Stimulated activated CD4-positive, alpha-beta T cell treated with anti-CD3 and anti-CD28 coated beads, TNF-alpha, amount 100 ng/mL, for 24 hours (primary cell): ENCODE measurements at places on chromosomes 6 and 20.

- DNase-seq = no peak
Observed at GRCh38 chr20:50029697-50030461, 47.1 kb downstream of the SNAI1 start.

- DNase-seq = no peak
Observed at GRCh38 chr6:137820952-137821351, 46.1 kb upstream of the TNFAIP3 start.

GRCh38 chr6:158860279-158860865 is 41.2 kb upstream of the EZR start:
- DNase-seq = no peak

- no peak for DNase-seq
Observed at GRCh38 chr6:39054577-39055142, 6.1 kb downstream of the GLP1R start.

- DNase-seq = no peak
Observed at GRCh38 chr20:3276680-3277015, 37.7 kb upstream of the SLC4A11 start.

DNA sequence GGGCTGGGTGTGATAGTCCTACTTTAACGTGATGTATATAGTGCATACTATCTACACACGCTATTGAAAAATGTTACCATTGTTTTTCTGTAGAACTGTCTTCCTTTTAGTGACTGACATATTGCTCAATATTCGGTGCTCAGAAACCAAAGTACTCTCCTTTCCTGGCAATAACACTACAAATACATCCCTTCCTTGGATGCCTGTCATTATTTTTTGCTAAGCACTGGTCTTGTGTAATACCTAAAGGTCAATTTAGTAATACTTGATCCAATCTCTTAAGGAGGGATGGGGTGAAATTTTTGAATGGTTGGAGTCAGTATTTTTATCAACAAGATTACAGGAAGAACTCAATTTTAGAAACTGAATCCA is 23.9 kb downstream of the CNR1 start:
- DNase-seq = no peak

DNA sequence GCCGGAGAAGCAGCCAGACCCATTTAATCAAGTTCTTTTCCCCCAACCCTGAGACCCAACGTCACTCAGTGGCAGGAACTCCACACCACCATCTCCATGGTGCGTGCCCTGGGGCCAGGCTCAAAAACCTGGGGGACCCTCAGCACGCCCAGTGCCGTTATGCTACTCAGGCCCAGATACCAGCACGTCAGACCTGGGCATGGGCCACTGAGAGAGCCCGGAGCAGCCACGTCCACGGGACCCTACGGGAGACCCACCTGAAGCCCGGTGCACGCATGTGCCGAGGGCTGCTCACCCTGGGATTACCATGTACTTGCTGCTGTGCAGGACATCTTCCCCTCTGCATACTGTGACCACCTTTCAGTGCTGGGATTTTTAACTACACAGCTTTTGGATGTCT is 13.8 kb downstream of the SLC2A4RG start:
- DNase-seq = no peak

DNA sequence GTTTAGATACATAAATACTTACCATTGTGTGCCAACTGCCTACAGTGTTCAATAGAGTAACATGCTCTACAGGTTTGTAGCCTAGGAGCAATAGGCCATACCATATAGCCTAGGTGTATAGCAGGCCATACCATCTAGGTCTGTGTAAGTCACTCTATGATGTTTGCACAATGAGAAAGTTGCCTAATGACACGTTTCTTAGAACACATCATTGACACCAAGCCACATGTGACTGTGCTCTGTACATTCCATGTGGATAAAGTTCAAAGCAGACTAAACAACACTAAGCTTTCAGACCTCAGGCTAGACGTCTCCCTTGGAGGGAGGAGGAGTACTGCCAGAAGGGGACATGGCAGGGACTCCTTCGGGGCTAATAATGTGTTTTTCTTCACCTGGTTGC is 93.6 kb downstream of the KIF16B start:
- DNase-seq = no peak

- DNase-seq = peak; percentile 43
Observed at GRCh38 chr20:4607287-4607713, 114.4 kb upstream of the PRND start.

DNA sequence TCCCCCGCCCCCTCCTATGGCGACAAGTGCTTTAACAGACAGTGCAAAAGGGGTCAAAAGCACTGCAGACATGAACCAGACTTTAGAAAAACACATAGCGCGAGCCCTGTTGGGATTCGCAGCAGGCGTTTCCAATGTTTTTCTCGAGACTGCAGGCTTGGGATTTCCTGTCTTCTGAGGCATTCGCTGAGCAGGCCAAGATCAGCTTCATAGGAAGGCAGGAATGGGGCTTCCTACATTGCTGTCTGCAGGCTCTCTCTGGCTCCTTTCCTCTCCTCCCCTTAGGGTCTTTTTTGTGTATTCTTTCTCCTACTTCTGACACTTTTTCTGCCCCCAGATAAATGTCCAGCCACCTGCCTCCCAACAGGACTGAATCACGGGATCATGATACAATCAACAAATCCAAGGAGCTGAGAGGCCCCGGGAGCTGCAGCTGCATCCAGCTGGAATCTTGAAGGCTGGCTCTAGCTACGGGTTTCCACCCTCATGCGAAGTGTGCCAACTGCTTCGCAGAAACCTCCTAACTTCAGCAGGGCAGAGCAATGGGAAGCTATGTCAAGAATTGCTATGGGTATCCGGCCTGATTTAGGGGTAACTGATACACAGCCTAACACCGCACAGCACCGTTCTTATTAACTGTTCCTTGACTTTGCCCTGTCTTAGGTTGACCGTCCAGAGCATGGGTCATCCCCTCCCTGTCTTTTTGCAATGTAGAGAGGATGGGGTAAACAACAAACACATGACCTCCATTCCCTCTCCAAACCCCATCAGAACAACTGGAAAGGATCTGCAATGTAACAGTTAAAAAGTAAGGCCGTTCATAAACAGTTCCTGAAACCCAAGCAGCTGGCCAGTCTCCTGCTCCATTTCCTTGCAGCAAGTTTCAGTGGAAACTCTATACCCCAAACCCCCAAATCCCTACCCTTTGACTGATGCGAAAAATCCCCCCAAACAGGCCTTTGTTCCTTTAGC is 31.5 kb downstream of the SNX5 start:
- DNase-seq = no peak

- DNase-seq = no peak
Observed at GRCh38 chr6:7136859-7137334, 29.1 kb downstream of the RREB1 start.

- no peak for DNase-seq
Observed at GRCh38 chr6:53797304-53797703, 2.5 kb downstream of the LRRC1 start.

GRCh38 chr6:11271228-11272020 is 39.0 kb upstream of the NEDD9 start:
- no peak for DNase-seq

DNA sequence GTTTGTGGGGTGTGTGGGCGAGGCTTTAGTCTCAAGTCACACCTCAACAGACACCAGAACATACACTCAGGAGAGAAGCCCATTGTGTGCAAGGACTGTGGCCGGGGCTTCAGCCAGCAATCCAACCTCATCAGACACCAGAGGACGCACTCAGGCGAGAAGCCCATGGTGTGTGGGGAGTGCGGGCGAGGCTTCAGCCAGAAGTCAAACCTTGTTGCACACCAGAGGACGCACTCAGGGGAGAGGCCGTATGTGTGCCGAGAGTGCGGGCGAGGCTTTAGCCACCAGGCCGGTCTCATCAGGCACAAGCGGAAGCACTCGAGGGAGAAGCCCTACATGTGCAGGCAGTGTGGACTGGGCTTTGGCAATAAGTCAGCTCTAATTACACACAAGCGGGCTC is 27.8 kb downstream of the ZNF133 start:
- DNase-seq = no peak

DNA sequence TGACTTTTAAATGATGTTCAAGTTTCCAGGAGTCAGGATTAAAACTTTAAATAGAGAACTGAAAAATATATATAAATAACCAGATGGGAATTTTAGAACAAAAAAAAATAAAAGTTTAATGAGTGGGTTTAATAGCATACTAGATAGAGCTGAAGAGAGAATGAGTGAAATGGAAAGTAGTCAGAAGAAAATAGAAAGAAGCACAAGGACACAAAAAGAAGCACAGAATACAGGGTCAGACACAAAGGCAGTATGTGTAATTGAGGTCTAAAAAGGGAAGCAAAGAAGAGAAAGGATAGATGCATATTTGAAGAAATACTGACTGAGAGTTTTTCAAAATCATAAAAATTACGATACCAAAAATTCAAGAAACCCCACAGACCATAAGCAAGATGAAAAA is 159.8 kb upstream of the FERMT1 start:
- DNase-seq = no peak

DNA sequence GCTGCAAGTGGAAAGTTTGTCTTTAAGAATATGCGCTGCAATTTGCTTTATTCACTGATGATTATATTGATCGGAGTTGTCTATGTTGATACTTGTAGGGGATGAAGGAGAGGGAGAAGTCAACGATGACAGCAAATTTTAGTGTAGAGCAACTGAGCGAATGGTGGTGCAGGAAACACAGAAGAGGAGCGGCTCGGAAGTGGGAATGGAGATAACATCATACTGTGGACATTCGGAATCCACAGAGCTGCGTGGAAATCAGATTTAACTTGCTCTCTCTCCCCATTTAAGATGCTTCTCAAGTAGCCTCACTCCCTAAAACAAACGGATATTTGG is 722 bp upstream of the TMEM14B start:
- DNase-seq = no peak

DNA sequence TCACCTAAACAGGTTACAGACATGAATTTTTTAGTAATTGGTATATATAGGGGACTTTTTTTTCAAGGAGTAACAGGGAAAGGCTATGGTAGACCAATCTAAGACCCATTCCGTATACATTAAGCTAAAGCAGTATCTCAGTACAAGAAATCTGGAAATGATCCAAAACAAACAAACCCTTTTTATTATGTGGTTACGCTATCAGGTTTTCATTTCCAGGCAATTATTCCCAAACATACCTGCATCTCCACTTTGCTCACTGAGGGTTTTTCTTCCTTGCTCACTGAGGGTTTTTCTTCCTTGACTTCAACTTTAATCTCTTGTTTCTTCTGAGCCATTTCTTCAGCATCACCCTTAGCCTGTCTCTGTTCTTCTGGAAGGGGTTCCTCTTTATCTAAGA is 107.3 kb downstream of the EPB41L2 start:
- DNase-seq = no peak

DNA sequence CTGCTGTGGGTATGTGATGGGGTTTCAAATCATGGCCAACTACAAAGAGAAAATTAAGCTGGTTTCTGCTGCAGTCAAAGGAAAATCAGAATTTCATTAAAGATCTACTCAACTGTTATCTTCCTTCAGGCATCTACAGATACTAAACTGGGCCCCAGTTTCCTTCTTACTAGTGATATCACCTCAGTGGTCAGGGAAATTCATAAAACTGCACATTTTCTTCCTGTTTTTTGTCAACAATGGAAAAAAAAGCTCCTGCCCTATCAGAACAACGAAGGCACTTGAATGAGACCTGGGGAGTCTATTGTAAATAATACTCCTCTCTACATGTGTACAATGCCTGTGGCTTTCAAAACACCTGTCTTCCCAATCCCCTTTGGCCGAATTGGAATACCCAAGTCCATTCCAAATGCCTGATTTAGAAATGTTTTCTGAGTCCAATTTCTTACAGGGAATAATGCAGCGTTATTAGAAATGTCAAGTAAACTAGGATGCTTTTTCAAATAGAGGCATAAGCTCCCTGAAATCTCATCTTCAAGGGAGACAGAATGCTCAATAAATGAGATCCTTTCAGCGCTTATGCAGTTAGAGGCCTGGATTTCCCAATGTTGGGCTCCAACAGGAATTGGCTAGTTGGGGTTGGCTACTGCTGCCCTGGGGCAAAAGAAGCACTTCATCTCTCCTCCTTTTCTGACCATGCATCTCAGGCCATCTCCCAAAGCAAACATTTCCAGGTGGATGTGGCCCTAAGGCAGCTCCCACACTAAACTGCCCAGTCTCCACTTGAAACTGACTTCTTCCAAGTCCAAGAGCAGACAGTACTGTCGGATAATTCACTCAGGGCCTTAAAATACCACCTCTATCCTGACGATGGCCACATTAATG is 143.3 kb downstream of the NFATC2 start:
- no peak for DNase-seq
